Chondrocyte (in vitro differentiated cells): ENCODE measurements at places on chromosomes 5 and 9. TPM values are rescaled to one million over a fixed set of nuclear protein-coding genes. Genes with fewer than 3 reads are reported as not detected.

- H3K4me3 ChIP-seq = no peak overlapping the region
- H3K27me3 ChIP-seq = no peaks in the 10 kb centered on the region
- peaks cover 4% of the 10 kb centered on the region for H3K4me1 ChIP-seq
Measured at GRCh38 chr5:170641589-170642031, 137.8 kb downstream of the KCNIP1 start.

DNA sequence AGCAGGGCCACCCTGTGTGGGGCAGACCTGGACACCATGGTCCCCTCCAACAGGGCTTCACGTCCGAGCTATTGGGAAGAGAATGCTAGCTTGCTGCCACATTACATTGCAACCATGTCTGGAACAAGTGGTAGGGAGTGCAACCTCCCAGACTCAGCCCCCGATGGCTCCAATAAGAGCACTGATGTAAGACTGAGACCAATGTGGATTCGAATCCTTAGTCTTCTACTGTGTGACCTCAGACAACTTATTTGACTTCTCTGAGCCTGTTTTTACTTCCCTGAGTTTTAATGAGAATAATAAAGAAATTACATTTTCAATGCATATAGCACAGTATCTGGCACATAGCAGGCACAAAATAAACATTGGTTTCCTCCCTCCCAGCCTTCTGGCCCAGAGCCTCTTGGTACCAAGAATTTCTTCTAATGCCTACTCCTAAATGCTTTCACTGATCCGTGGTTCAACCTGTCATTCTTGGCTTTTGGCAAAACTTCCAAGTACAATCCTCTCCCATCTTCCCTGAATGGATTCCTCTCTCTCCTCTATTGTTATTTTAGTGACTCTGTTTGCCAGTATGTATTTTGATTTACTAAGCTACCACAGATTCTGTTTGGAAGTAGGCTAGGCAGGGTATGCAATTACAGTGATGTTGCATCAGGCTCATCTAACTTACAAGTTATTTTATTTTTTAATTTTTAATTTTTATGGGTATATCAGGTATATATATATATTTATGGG is 34.6 kb upstream of the COL15A1 start:
- H3K4me3 ChIP-seq = no peak overlapping the region
- DNase-seq = no peak

DNA sequence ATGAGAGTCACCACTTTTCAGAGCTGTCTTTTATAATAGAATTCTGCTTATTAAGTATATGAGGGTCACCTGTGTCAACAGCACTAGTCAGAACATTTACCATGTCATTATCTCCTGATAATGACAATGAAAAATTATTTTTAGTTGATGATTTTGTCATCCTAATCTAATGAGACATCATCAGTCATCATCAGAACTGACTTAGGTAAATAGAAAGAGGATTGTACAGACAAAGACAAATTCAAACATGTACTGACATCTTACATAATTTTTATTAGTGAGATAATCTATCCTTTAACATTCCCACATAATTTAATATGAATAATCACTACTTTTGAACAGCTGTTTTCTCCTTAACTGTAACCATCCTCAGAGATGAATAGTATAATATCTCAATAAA is 22.6 kb downstream of the CDH9 start:
- no peak overlapping the region for H3K4me3 ChIP-seq
- H3K4me1 ChIP-seq = no peaks in the 10 kb centered on the region
- no peak overlapping the region for H3K27ac ChIP-seq
- H3K27me3 ChIP-seq = peaks cover 4% of the 10 kb centered on the region
- no peak for DNase-seq

PPP1R26 gene
- total RNA-seq = 9.1 to 19.6 TPM (median 19.5 TPM) in 3 replicates

DNA sequence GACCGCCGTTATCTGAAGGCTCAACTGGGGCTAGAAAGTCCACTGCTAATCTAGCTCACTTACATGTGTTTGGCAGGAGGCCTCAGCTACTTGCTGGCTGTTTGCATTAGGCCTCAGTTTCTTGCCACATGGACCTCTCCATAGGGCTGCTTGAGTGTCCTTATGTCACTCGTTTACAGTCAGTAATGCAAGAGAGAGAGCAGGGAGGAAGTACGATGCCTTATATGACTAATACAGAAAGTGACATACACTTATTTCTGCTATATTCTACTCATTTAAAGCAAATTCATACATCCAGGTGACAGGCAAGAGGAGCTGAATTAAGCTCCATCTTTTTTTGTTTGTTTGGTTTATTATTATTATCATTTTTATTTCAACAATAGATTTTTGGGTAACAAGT is 179.6 kb downstream of the LURAP1L start:
- H3K27me3 ChIP-seq = no peaks in the 10 kb centered on the region
- H3K36me3 ChIP-seq = peaks cover 8% of the 10 kb centered on the region
- peaks cover 46% of the 10 kb centered on the region for H3K4me1 ChIP-seq
- no peak overlapping the region for H3K4me3 ChIP-seq
